ENCODE measurements at places on chromosomes 4 and X. TPM values are rescaled to one million over a fixed set of nuclear protein-coding genes. Genes with fewer than 3 reads are reported as not detected.

Gene SLC6A14
- not detected for total RNA-seq

Gene MTHFD2L
- total RNA-seq, result 20.9 TPM

Gene PLXNA3
- total RNA-seq, result 9.9 TPM

Gene PDZD4
- 2.6 TPM for total RNA-seq

Gene PAGE2B
- not detected for total RNA-seq

Gene MAGEC2
- total RNA-seq, result not detected

Gene UPF3B
- 1.6 TPM for total RNA-seq

Gene SYN1
- total RNA-seq, result not detected

Gene CLIC2
- 3.1 TPM for total RNA-seq

Gene UCHL1
- 12.5 TPM for total RNA-seq

Gene HSD17B13
- total RNA-seq, result not detected

Gene WDR19
- total RNA-seq, result 17.2 TPM

Gene OPN1LW
- not detected for total RNA-seq

Gene MAGEB10
- total RNA-seq, result not detected

Gene ABCG2
- 7.8 TPM for total RNA-seq

Gene SMAD1
- 38.6 TPM for total RNA-seq

Gene ABLIM2
- total RNA-seq, result 7.3 TPM

Gene NIPAL1
- total RNA-seq, result 1.0 TPM

Gene ZMYM3
- 9.4 TPM for total RNA-seq

Gene LONRF3
- 3.7 TPM for total RNA-seq

Gene ZMAT1
- total RNA-seq, result 1.0 TPM

Gene GYG2
- total RNA-seq, result 7.8 TPM

Gene C1QTNF7
- total RNA-seq, result 2.1 TPM

Gene GPR173
- 2.1 TPM for total RNA-seq

Gene KIT
- 11.5 TPM for total RNA-seq

Gene GNL3L
- 20.9 TPM for total RNA-seq

Gene PTPN13
- total RNA-seq, result 21.9 TPM

Gene WDFY3
- total RNA-seq, result 100 TPM

Gene KCND1
- total RNA-seq, result 0.52 TPM

Gene FAT1
- 173 TPM for total RNA-seq

Gene CXCR3
- total RNA-seq, result not detected

Gene MEPE
- not detected for total RNA-seq

Gene GUCY1A1
- total RNA-seq, result 19.8 TPM

Gene RAPGEF2
- 46.4 TPM for total RNA-seq

Gene RAB33A
- 1.6 TPM for total RNA-seq

Gene ACOT9
- total RNA-seq, result 43.8 TPM

Gene NSD2
- 41.8 TPM for total RNA-seq

Gene ARHGEF6
- total RNA-seq, result 25.6 TPM

Gene SPANXN3
- total RNA-seq, result not detected

Gene STPG2
- total RNA-seq, result 0.52 TPM

Gene TRIM75
- total RNA-seq, result under 0.01 TPM

Gene ATP1B4
- 220 TPM for total RNA-seq

Gene CEP44
- total RNA-seq, result 17.7 TPM

Gene GALNT7
- total RNA-seq, result 18.8 TPM

Gene RPS6KA6
- total RNA-seq, result 4.7 TPM

Gene KDR
- total RNA-seq, result 49.1 TPM

All from skeletal muscle tissue (tissue), 5 donors.